Suppressor macrophage treated with lipopolysaccharide for 4 hours (primary cell): ENCODE measurements at places on chromosomes 7 and 10.
A peak's percentile ranks its signal among the peaks of the same experiment; 100 is the strongest.

DNA sequence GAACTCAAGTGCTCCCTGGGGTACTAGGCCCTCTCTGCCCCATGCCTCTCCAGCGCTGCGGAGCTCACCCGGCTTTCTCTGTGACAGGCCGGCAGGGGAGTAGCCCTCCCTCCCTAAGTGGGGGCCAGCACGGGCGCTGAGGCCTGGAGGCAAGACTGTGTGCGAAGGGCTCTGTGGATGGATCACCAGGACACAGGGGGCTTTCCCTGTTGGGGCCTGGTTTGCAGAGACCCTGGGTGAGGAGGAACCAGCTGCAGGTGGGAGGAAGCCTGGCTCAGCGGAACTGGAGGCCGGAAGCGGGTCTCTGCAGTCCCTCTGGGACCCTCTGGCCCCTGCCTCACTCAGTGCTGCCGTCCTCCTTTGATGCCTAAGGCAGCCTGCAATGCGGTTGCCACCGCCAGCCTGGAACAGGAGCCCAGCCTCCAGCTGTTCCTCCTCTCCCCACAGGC, 106.0 kb downstream of the CYTH3 start:
- DNase-seq: no peak

GRCh38 chr10:106011250-106011649, 1153.3 kb downstream of the SORCS1 start:
- no peak for DNase-seq

- DNase-seq: no peak
These were observed 261.1 kb downstream of the AUTS2 start for GRCh38 chr7:69859342-69859741.

DNA sequence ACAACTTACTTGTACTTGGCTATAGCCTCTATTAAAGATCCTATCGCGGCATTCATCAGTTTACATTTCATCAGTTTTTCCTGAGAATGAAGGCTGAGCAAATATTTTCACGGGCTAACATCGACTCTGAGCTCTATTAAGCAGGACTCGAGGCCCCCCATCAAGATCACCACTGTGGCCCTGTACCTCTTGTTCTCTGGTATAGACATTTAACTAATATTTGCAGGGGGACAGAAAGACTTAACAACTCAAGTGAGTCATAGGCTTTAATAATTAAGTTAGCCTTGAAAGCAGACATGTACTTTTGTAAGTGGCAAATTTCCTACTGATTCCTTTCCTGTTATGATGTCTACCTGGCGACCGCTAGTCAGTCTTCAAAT, 45.4 kb downstream of the DOCK4 start:
- no peak for DNase-seq

DNA sequence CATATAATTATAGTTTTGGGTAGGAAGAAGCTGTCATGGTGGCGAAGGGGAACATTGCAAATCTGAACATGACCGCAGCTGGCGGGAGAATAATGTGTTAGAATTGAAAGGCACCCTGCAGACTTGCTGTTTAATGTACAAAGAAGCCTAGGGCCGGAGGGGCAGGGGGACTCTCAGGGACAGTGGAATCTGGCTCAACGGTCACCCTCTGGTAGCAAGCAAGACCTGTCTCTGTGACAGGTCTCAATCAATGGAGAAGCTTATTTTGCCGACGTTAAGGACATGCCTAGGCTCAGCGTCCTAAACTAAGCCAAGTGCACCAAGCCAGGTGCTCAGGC, 177.3 kb downstream of the NSUN6 start:
- no peak for DNase-seq

DNA sequence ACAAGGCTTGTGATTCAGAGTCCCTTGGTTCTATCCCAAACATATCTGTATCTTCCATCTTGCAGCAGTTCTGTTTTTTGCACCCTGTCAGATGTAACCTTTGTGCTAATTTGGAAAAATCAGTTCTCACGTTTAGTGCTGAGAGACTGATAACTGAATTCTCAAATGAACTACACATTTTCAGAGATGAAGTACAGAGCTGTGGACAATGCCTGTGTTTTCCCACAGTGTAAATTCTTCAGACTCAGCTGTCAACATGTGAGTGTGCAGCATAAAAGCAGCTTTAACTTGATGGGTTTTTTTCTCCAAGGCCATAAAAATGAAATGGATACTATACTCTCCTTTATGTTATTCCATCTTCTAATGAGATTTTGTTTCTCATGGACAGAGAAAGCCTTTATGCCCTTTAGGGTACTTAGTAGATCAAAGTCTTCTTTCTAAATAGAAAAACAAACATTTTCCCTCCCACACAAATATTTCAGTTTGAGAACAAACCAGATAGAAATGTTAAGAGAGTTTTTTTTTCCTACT, 150.9 kb downstream of the SEMA3A start:
- no peak for DNase-seq

DNA sequence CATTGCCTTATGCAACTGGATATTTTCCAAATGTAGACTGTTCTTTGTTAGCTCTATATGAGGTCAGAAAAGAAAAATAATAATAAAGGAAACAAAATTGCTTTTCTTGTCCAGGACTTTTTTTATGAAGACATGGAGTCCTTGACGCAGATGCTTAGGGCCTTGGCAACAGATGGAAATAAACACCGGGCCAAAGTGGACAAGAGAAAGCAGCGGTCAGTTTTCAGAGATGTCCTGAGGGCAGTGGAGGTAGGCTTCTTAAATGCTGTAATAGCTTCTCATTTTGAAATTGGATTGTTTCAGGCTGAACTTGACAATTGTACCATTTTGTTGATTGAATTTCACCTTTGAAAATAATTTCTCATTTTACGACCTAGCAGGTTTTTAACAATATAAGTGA, 12.9 kb upstream of the LSMEM1 start:
- DNase-seq: no peak

DNA sequence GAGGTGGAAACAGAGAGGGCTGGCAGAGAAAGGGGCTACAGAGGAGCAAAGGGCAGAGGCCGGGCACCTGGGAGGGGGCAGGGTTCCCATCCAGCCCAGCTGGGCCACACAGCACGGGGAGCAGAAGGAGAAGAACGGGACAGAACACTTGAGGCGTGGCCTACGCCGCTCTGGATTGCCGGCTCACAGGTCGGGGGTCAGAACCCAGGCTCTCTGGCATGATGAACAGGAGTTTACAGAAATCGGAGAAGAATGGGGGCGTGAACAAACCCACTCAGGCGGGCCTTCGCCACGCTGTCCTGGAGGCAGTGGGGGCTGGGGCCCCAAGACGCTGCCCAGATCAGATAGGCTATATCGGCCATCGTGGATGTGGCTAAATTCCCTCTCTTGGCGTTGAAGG, 362.2 kb upstream of the SHH start:
- no peak for DNase-seq

DNA sequence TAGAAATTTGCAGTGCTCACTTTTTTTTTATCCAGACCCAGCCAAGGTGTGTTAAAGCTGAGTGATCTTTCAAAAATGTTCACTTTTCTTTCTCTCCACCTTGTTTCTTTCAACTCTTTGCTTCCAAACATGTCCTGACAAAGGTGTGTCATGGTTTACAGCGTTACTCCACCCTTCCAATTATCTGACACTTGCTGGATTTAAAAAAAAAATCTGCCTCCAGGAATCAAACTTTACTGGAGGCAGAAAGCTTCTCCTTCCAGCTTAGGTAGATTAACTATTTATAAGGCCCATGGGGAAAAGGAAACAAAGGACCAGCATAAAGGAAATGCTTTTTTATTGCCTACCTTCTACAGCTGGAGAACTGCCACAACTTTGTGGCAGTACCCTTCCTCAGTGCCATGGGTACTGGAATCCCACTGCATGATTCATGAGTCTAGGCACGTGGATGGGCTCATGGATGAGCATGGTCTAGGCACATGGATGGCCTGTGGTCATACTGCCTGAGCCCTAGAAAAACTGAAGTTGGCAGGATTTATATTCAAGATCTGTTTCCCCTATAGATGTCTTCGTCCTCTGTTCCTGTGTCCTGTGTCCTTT, at the start of gene COL17A1:
COL17A1 (minus strand) TSS at position 80 of the 600 bp plus-strand sequence. CDS start 5,207 bp downstream, outside the sequence.
- DNase-seq: no peak

GRCh38 chr10:102421757-102422512, 1.3 kb downstream of the FBXL15 start:
- peak; percentile 48 for DNase-seq

- no peak for DNase-seq
These were observed 13.9 kb downstream of the TRIM8 start for GRCh38 chr10:102657984-102658724.

- DNase-seq: peak; percentile 13
These were observed 687 bp downstream of the HELLS start for GRCh38 chr10:94546049-94546900.

DNA sequence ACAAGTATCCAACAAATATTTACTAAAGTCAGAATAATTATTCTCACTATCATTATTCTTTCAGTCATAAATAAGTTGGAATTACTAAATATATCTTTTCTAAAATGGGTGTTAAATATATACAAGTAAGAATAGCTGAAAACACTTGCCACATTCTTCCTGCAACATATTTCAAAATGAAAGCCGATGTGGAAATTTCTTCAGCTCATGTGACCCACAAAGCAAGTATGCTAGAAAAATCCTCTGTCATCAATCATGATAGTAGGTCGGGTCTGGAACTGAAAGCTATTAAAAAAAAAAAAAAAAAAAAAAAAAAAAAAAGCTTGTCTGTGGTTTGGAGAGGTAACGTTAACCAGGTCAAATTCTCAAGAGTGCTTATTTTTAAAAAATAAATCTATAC, 344.7 kb downstream of the NEBL start:
- peak; percentile 11 for DNase-seq

GRCh38 chr7:112649560-112649959, 140.6 kb downstream of the TMEM168 start:
- no peak for DNase-seq

GRCh38 chr10:66151346-66151745, 774.5 kb upstream of the LRRTM3 start:
- no peak for DNase-seq

- no peak for DNase-seq
These were observed 142.6 kb upstream of the CAV2 start for GRCh38 chr7:116356979-116357378.

DNA sequence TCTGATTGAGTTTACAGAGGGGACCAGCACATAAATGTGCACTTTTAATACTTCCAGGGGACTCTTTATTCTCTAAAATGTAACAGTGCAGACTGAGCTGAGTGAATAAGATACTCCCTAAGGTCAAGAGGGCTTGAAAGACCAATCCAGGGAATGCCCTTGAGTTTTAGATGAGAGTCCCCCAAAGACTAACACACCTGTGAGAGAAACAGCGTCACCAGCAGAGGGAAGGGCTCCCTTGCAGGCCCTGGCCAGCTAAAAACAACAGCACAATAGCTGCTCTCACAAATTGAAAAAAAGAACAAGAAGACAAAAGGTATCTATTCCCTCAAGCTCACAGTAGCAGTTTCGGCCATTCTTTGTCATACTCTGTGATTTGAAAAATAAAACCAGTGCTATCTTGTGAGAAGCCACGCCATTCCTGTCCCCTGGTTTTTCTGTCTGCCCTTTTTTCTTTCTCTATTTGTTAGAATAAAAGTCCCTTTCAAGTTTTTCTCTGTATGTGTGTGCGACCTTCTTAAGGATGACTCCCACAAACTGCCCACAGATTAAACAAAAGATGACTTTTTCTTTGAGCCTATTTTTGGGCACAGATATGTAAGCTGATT, 230.4 kb upstream of the BMPER start:
- no peak for DNase-seq

DNA sequence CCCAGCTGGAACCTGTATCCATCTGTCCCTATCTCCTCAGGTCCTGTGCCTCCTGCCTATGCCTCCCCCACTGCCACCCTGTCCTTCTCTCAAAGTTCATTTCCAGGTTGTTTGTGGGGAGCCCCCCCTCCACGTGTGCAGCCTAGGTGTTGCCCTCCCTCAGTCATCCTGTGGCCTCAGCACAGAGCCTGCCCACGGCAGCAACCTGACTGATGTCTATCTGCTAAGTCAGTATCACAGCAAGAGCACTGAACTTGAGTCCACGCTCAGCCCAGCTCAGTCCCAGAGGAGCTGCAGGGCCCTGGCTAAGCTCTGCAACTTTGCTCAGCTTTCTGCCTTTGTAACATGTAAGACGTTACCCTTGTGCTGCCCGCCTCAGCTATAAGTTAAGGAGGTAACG, 28.7 kb downstream of the FAM53B start:
- DNase-seq: no peak

DNA sequence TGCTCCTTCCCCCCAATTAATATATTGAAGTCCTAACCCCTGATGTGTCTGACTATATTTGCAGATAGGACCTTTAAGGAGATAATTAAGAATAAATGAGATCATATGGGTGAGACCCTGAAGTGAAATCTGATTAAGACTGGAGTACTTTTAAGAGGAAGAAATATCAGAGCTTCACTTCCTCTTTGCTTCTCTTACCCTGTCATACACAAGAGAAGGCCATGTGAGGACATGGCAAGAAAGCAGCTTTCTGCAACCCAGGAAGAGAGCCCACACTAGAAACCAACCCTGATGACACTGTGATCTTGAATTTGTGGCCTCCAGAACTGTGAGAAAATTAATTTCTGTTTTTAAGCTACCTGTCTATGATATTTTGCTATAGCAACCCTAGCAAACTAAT, 44.2 kb downstream of the JMJD1C start:
- DNase-seq: peak; percentile 83
